ENCODE measurements at places on chromosomes 2 and 18. TPM values are rescaled to one million over a fixed set of nuclear protein-coding genes. Genes with fewer than 3 reads are reported as not detected.

DNA sequence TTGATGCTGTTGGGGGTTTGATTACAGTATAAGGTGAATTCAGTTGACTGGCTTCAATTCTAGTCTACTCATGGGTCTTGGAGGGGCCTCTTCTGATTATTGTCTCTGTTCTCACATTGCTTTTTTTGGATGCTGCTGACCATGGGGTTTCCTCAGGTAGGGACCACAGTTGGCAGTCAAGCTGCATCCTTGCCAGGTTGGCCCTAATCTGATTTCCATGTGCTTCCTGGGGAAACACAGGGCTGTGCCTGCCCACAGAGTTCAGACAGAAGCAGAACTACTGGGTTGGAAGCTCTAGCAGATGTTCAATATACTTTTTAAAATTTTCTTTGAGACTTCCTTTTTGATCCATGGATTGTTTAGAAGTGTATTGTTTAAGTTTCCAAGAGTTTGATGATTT lies 227.3 kb downstream of the XIRP2 start:
- DNase-seq: no peak

KYNU gene
- total RNA-seq: 0.50 TPM

DNA sequence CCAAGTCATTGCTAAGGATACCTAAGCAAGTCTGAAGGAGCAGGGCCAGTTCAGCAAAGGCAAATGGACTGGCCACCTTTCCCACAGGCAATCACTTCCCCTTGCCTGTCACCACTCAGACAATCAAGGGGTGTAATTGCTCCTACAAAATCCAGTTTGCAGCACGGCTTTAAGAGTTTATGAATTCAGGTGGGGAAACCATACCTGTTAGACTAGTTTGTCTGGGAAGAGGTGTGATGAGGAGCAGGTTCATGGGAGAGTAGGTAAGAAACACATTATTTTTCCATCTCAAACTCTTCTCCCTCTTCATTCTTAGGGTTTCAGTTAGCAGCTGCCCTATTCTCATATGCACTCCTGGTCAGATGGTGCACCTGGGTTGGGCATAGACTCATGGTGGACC lies 102.5 kb downstream of the EVA1A start:
- DNase-seq: no peak

DNA sequence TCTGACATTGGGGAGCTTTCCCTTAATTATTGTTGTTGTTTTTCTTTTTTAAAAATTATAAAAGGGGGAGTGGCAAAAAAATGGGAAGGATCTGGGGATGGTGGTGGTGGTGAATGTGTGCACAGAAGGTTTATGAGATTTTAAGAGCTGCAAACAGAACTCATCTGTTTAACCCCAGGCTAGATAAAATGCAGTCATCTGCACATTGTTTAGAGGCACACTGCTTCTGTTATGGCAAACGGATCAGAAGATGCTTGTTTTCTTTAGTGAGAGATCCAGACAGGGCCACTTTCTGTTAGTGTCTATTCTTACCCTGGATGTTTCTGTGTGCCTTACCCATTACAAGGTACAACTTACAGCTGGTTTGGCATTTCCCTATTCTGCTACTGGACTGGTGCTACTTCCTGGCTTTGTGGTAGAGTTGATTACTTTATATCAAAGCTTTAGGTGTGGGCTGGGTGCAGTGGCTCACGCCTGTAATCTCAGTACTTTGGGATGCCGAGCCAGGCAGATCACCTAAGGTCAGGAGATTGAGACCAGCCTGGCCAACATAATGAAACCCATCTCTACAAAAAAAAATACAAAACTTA lies 68.2 kb upstream of the NRP2 start:
- no peak for DNase-seq

SNORC gene
- 0.62 TPM for total RNA-seq

CFAP210 gene
- 0.08 TPM for total RNA-seq

DNA sequence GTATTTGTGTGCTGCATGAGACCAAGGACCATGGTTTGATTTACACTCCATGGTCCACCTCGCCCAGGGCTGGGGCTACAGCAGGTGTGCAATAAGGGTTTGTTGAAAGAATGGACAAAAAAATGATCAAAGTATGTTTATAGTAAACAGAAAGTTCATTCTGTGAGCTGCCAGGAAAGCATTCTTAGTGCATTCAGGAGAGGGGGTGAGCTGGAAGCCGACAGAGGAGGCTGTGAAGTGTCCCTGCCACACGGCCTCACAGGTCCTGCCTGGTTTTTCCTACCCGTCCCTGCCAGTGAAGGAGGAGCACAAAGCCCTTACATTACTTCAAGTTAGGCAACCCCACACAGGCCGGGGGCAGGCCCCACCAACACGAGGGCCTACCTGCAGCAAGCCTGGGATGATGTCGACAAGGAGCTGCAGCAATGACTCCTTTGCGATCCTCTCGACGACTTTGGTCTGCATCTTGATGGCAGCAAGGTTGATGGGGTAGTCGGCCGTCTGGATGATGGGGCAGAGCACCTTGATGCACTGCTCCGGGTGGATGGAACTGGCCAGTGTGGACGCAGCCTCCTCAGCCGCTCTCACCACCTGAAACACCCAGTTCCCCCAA lies 63.2 kb upstream of the TFCP2L1 start:
- DNase-seq: no peak

- no peak for DNase-seq
Observed at GRCh38 chr2:19098467-19099160, 259.8 kb downstream of the OSR1 start.

DNA sequence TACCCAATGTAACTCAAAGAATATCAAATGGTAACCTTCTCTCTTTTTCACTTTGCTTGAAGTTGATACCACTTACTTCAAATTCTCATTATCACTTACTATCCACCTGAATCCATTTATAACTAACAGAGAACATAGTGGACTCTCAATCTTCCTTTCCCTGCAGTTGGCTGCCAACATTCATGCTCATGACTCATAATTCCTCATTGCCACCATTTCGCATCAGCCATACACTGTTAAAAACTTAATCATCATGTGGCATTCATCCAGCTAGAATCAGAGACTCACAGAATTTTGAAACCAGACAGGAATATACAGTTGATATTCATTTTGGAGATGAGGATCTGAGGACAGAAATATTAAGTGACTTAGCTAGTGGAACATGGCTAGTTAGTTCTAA lies 56.8 kb downstream of the SLC4A10 start:
- no peak for DNase-seq

GPAT2 gene
- total RNA-seq: 2.2 TPM

ACADL gene
- 0.39 TPM for total RNA-seq

PRSS56 gene
- not detected for total RNA-seq

- no peak for DNase-seq
Observed at GRCh38 chr2:239870863-239871262, 154.3 kb downstream of the NDUFA10 start.

- no peak for DNase-seq
Observed at GRCh38 chr2:6835467-6835866, 30.2 kb downstream of the CMPK2 start.

DNA sequence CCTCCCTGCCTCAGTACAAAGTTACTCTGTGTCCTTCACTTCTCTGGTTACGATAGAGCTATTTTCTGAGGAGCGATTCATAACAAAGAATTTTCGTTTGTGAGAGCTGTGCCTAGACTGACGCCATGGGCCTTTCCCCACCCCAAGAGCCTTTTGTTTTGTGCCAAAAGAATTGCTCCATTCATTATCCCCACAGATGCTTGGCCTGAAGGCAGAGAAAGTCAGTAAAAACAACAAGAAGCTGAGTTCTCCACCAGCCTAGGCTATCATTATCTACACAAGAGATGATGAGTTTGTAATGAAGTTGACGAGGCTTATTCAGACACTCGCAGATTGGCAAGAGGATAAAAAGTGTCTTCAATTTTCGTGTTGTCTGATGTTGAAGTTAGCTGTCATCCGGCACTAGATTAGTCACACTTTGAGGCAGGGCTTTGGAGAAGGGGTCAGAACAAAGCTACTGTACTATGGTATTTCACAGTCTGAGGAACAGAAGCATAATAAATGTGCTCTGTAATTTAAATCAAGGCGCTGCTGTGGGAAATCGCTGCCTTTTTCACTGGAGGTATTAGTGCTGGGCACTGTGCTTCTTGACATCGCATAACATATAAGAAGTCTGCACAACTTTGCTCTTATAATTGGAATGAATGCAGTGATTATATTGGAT lies 278.4 kb upstream of the FIGN start:
- peak; percentile 10 for DNase-seq

GRCh38 chr2:122748552-122749011 lies 993.1 kb downstream of the TSN start:
- peak; percentile 53 for DNase-seq

DNA sequence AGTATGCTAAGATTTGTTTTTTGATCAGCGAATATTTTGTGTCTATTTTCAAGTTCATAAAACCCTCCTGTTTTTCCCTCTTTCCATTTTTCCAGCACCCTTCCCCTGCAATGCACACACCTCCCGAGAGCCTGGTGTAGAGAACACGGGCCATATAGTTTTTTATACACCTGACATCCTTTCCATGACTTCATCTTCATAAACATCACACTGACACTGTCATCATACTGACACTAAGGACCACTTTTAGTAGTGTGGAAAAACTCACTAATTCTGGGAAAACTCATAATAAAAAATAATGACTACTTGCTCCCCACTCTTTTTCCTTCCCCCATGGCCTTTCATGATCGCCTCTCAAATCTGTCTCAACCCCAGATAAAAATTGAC lies 70.2 kb downstream of the EPHA4 start:
- DNase-seq: no peak

GRCh38 chr18:13530879-13531387 lies 195.4 kb downstream of the FAM210A start:
- peak; percentile 50 for DNase-seq

RABL2A gene
- 5.0 TPM for total RNA-seq

RSAD2 gene
- 0.10 TPM for total RNA-seq

VSNL1 gene
- 102 TPM for total RNA-seq

GRCh38 chr2:229798446-229799155 lies 84.2 kb upstream of the DNER start:
- DNase-seq: no peak

DNA sequence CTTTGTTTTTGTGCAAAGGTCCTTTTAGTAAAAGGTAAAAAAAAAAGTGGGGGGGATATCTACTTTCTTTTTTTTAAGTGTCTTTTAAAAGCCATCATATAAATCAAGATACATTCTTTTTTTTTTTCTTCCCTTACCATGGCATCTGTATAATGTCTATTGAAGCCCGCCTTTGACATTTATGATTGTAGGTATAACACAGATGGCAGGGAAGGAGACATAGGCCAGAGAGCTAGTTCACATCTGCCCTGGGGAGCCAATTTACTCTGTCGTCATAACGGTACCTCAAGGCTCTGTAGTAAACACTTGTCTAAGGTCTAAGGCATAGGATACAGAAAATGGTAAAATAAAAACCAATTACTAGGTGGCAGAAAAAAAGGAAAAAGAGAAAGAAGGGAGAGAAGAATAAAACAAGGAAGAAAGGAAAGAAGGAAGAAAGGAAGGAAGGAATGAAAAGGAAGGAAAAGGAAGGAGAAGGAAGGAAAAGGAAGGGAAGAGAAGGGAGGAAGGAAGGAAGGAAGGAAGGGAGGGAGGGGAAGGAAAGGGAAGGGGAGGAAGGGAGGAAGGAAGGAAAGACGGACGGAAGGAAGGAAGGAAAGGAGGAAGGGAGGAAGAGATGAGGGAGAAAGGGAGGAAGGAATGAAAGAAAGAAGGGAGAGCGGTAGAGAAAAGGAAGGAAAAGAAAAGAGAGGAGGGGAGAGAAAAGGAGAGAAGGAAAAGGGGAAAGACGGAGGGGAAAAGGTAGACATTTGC lies 343.5 kb downstream of the RBM43 start:
- no peak for DNase-seq

MAPRE2 gene
- 33.9 TPM for total RNA-seq

- DNase-seq: no peak
Observed at GRCh38 chr2:101362316-101362715, 25.0 kb downstream of the CREG2 start.

ST6GAL2 gene
- total RNA-seq: 25.7 TPM

DNA sequence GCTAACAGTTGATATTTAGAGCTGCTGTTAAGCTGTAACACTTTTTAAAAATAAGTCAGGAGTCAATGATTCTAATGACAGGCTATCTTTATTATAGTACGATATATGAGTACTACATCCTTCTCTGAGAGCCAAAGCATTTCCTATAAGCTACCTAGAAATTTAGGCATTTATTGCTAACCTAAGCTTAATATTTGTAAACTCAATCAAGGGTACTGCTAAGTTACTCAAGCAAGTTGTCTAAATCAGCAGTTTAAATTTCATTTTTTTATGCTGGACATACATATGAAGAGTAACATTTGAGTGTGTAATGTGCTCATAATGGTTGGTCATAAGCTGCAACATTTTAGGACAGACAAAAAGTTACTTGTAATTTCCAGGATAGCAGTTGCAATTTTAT lies 1576.5 kb upstream of the NXPH2 start:
- DNase-seq: no peak

RAB17 gene
- 26.9 TPM for total RNA-seq

DNA sequence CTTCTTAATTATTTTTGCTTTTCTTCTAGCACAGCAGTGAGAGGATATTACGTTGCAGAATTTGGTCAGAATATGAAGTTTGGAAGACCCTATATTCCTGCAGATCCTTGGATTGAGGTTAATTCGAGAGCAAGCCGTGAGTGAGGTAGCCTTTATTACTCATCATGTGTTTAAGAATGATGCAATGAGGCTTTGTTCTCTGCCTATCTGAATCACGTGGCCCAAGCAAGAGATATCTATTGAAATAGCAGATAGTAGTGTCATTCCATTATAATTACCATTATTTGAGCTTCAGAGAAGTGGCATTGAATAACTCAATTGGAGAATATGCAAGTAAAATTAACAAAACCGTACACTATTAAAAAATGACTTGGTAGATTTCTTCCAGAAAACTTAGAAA lies 641.1 kb downstream of the TMEM182 start:
- DNase-seq: no peak

DNA sequence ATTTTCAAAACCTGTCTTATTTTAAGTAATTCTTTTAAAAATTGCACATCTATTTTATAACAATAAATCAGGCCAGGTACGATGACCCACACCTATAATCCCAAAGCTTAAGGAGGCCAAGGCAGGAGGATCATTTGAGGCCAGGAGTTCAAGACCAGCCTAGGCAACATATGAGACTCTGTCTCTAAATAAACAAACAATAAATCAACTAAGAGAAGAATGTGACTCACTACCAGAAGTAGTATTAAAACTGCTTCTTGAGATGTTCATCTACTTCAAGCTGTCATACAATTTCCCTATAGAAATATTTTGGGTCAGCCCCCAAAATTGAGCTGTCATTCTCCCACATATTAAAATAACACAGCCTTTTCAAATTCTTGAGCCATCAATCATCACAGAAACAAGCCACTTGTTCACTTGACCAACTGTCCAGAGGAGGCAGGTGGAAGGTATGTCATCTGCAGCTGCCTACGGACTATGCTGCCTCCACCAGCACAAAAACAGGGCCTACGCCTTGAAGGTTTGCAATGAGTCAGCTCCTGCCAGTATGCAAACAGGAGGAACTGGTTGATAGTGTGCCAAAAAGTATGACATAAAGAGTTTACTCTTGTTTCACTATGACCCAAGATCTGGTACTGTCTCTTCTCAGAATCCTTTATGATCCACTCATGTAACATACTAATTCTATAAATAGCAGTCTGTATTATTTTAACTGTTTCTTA lies 33.6 kb downstream of the KIDINS220 start:
- no peak for DNase-seq

TCF7L1 gene
- total RNA-seq: 42.4 TPM
